Cortex of kidney (tissue), 1 donor: ENCODE measurements at places on chromosomes 6 and 20.

DNA sequence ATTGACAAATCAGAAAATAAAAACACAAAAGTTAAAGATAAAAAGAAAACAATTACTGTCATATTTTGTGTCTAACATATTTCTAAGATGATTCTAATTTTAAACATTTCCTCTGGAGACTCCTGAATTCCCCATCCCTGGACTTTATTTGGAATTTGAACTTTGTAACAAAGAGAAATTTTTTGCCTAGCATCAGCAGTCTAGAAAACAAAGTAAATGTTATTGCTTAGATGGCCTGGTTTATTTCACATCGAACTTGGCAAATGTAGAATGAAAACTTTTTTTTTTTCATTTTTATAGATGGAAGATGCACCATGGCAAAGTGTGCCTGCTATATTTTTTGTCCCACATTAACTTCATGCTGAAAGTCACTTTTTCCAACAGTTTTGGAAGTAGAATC, 159.1 kb downstream of the TBX18 start:
- DNase-seq, result no peak

DNA sequence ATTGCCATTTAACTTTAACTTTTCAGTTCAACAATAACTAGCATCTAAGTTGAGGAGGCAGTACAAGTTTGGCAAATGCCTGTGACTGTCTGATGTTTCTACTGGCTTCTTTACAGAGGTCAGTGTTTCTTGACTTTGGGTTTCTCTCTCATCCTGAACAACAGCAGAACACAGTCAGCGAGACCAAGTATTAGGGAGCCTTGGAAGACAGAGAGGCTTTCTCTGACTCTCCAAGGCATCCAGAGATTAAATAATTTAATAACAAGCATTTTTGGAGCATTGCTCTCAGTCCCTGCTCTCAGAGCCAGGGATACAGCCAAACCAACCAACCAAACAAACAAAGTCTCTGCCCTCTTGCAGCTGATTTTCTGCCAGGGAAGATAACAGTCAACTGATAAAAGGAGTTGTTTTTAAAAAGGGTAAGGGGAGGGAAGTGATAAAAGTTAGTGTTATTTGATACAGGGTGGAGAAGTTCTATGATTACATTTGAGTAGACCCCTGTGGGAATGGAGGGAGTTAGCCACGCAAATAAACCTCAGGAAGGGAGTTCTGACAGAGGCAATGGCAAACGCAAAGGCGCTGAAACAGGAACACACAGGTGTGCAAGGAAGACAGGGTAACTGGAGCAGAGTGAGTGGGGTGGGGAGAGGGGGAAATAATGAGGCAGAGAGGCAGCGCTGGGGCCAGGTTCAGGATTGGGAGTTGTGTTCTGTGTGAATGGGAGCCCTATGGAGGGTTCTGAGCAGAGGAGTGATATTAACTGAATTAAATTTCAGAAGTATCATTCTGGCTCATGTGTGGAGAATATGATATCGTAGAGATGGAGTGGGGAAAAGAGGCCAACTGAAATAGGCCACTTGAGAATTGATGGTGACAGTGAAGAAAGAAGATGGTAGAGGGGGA, 55.2 kb downstream of the SEL1L2 start:
- no peak for DNase-seq

GRCh38 chr20:57879779-57880570, 170.2 kb upstream of the PMEPA1 start:
- DNase-seq, result no peak

- no peak for DNase-seq
Measured at GRCh38 chr6:142635130-142635529, 309.8 kb downstream of the HIVEP2 start.

DNA sequence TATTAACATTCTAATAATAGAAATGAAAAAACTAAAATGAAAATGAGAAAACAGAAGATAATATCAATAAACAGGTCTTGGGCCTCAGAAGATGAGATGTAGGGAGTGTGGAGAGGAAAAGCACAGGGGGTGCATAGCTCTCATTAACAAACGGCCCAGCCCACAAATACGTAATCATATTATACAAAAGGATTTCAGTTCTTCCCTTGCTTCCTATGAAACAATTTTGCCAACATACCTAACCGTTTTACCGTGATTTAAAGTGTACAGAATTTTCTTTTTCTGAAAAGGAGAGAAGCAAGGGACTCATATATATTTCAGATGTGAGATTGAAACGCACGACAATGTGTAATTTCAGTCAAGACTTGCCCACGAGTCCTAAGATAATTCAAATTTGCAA, 136.0 kb downstream of the HFE start:
- no peak for DNase-seq

DNA sequence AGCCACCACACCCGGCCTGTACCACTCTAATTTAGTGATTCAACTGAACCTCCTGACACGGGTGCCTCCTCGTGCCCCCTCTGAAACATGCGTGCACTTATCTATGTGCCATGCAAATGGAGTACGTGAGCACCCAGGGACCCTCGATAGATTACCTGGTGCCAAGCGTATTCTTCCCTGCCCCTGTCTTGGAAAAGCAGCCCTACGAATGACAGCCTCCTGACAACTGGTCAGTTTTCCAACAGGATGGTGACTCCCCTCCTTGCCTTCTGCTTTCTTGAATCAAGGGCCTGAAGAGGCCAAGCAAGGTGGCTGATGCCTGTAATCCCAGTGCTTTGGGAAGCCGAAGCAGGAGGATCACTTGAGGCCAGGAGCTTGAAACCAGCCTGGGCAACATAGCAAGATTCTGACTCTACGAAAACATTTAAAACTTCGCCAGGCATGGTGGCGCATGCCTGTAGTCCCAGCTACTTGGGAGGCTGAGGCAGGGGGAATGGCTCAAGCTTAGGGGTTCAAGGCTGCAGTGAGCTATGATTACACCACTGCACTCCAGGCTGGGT, 25.4 kb upstream of the SYNJ2 start:
- no peak for DNase-seq

GRCh38 chr6:145349950-145350510, 385.3 kb downstream of the EPM2A start:
- no peak for DNase-seq
